ENCODE measurements at places on chromosomes 5 and 9. TPM values are rescaled to one million over a fixed set of nuclear protein-coding genes. Genes with fewer than 3 reads are reported as not detected.
A peak's percentile ranks its signal among the peaks of the same experiment; 100 is the strongest.

- DNase-seq = no peak
These were observed 43.8 kb downstream of the CAMK2A start for GRCh38 chr5:150245808-150246207.

DNA sequence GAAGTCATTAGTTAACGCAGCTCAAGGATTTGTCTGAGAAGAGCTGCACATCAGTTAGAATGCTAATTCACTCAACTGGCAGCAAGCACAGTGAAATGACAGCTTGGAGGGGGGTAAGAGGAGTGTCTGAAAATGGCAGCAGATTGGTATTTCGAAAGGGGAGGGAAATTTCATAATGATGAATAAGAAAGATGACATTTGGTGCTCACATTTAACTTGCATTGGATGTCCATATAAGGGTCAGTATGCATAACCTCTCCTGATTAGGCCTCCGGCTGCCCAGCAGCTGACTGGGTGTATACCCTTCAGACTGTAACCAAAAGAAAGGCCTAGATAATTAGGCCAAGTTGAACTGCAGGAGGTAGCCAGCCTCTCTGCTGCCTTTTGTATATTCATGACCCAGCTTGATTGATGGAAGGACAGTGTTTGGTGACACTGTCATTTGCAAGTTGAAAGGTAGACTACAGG is 131.0 kb downstream of the PBX3 start:
- peak; percentile 49 for DNase-seq

ARID3C gene
- under 0.01 TPM for total RNA-seq

DNA sequence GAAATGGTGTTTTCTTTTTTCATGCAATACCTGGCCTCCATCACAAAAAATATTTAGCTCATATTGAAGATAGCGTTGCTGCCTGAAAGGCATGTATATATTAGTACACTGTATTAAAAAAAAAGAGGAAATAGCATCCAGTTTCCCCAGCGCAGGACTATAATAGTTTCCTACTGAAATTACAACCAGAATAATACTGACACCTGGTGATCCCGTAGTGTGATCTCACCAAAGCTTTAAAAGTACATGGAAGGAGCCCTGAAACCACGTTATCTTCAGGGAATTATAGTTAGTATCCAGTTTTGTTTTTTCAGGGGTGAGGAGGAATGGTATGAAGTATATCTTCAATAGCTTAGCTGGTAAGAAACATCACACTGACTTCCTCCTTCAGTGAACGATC is 264.9 kb downstream of the CD180 start:
- DNase-seq = no peak

DMRTA1 gene
- 0.26 TPM for total RNA-seq

DNA sequence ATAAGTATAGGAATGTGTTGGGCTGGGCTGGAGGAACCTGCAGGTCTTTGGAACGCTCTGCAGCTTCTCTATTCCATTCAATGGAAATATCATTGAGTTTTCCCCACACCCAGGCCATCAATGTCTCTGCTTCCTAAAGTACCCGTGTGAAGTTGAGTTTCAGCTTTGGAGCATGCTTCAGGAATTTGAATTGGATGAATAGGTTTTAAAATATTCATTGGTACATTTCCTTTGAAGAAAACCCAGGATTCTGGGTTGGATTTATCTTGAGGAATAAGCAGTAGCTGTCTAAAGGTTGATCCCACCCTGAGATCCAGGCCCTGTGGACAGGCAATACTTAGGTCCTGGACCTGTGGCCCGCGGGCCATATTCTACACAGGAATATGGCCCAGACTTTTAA is 37.3 kb downstream of the INSYN2B start:
- no peak for DNase-seq

GRCh38 chr5:175379867-175380266 is 64.1 kb downstream of the DRD1 start:
- no peak for DNase-seq

FAM151B gene
- total RNA-seq = 4.8 TPM

COL15A1 gene
- 41.0 TPM for total RNA-seq

- peak; percentile 35 for DNase-seq
These were observed 146.1 kb downstream of the CAAP1 start for GRCh38 chr9:26746357-26747072.

RPS14 gene
- 4,466 TPM for total RNA-seq

Data from fibroblast of lung (primary cell).